Suprapubic skin (tissue), 4 donors: ENCODE measurements at places on chromosomes 16 and 17. TPM values are rescaled to one million over a fixed set of nuclear protein-coding genes. Genes with fewer than 3 reads are reported as not detected.

GRCh38 chr17:56203430-56203829 is 50.2 kb downstream of the ANKFN1 start:
- no peaks in the 10 kb centered on the region for H3K36me3 ChIP-seq
- no peak overlapping the region for H3K4me3 ChIP-seq
- no peak for DNase-seq
- no peaks in the 10 kb centered on the region for H3K4me1 ChIP-seq
- no peak overlapping the region for H3K27ac ChIP-seq

DNA sequence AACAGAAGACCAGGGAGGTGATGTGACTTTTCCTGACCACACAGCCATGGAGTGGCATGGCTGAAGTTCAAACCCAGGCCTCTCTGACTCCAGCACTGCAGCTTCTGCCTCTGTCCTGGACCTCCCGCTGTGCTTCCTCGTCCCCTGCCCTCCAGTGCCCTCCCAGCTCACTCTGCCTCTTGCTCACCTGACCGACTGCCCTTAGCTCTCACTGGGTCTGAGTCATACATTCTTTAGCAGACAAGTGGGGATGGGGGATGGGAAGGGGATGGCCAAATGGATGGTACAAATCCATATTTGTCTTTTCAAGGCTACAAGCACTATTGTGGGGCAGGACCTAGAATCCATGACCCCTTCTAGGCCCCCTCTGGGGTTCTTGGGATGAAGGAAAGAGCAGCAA is 33.0 kb downstream of the PITPNM3 start:
- no peaks in the 10 kb centered on the region for H3K27me3 ChIP-seq
- H3K36me3 ChIP-seq = peaks cover 5% of the 10 kb centered on the region
- H3K4me3 ChIP-seq = no peak overlapping the region
- peak; percentile 45 for DNase-seq
- no peaks in the 10 kb centered on the region for H3K4me1 ChIP-seq

DNA sequence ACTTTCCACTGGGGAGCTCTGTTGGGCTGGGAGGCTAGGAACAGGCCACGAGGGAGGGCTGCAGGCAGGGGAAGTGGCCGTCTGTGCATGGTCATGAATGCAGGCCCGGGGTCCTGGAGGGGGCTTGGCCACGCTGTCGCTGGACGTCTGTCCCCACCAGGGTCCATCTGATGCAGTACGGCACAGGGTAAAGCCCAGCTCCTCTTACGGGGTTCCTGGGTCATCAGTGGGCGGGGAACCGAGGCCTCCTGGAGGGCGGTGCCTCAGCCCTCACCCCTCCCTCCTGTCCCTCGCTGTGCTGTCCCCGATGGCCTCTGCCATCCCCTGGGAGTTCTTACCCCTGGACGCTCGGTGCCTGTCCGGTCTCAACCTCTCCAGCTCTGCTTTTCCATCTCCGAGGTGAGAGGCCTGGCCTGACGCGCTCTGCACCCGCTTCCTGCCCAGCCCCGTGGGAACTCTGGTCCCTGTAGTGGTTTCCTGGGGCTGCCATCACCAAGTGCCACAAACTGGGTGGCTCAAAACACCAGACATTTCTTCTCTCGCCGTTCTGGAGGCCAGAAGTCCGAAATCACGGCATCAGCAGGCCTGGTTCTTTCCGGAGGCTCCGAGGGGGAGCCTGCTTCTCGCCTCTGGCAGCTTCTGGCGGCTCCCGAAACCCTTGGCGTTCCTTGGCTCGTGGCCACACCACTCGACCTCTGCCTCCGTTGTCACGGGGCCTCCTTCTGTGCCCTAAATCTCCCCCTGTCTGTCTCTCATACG is 182.8 kb downstream of the SEC14L1 start:
- H3K36me3 ChIP-seq = no peaks in the 10 kb centered on the region
- no peaks in the 10 kb centered on the region for H3K27me3 ChIP-seq
- peak; percentile 81 for DNase-seq

GRCh38 chr17:57289130-57289529 is 32.8 kb downstream of the MSI2 start:
- H3K4me3 ChIP-seq = no peak overlapping the region
- no peaks in the 10 kb centered on the region for H3K36me3 ChIP-seq
- no peak for DNase-seq
- peaks cover 8% of the 10 kb centered on the region for H3K4me1 ChIP-seq
- H3K27me3 ChIP-seq = no peaks in the 10 kb centered on the region

DNA sequence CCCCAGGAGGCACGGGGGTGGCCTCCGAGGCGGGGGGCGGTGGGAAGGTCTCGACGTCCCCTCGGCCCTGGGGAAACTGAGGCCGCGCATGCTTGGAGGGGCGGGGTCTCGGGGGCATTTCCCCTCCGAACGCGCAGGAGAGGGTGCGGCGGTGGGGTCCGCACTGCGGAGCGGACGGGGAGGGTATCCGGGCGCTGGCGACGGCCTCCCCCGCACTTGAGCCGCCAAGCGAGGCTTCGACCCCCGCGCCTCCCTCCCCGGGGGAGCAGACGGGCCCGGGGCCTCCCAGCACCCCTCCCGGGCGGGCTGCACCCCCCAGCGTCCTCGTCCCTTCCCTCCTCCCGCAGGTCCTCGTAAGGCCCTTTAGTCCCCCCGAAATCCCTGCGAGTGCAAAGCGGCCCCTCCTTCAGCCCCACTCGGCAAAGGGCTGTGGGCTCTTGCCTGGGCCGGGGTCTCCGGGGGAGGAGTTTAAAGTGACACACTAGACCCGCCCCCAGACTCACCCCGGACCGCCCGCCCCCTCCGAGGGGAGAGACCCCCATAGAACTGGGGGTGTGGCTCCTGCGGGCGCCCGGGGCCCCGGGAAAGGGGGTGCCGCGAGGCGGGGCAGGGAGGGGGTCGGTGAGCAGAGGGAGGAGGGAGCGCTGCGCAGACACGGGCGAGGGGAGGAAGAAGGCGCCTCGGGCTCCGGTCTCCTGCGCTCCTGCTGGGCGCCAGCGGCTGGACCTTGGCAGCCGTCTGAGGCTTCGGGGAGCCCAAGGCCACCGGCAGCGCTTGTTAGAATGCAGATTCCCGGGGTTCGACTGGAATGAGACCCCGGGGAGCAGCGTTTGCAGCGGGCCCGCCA is 632 bp downstream of the BAIAP3 start:
- no peak for DNase-seq
- H3K4me3 ChIP-seq = peak overlapping the region; percentile 47
- peaks cover 87% of the 10 kb centered on the region for H3K27me3 ChIP-seq

GRCh38 chr17:8101721-8102120 is 14.2 kb upstream of the ALOX12B start:
- H3K27me3 ChIP-seq = no peaks in the 10 kb centered on the region
- peaks cover 18% of the 10 kb centered on the region for H3K4me1 ChIP-seq
- no peak overlapping the region for H3K4me3 ChIP-seq
- no peak overlapping the region for H3K27ac ChIP-seq
- DNase-seq = no peak
- no peaks in the 10 kb centered on the region for H3K36me3 ChIP-seq

GRCh38 chr17:48800626-48801217 is 16.3 kb downstream of the TTLL6 start:
- peaks cover 8% of the 10 kb centered on the region for H3K4me1 ChIP-seq
- no peak overlapping the region for H3K27ac ChIP-seq
- H3K4me3 ChIP-seq = no peak overlapping the region
- H3K36me3 ChIP-seq = no peaks in the 10 kb centered on the region
- H3K27me3 ChIP-seq = peaks cover 16% of the 10 kb centered on the region

DNA sequence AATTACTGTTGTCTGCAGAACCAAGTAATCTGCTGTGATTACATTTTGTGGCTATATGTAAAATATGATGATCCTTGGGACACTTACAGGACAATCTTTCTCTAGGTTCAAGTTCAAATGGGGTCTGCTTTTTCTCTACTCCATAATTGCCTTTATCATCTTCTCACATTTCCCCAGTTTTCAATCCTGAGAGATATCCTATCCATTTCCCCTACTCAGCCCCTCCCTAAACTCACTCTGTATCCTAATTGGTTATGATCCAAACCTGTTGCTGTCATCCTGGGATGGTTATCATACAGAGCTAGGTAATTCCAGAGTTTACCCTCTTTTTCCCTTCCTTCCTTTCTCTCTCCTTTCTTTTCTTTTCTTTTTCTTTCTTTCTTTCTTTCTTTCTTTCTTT is 100.5 kb upstream of the ELAC2 start:
- peaks cover 3% of the 10 kb centered on the region for H3K4me1 ChIP-seq

- H3K4me1 ChIP-seq = peaks cover 41% of the 10 kb centered on the region
- peak overlapping the region; percentile 1 for H3K27ac ChIP-seq
- no peak overlapping the region for H3K4me3 ChIP-seq
- no peaks in the 10 kb centered on the region for H3K27me3 ChIP-seq
These were observed 49.4 kb upstream of the SREBF1 start for GRCh38 chr17:17886226-17886625.

DNA sequence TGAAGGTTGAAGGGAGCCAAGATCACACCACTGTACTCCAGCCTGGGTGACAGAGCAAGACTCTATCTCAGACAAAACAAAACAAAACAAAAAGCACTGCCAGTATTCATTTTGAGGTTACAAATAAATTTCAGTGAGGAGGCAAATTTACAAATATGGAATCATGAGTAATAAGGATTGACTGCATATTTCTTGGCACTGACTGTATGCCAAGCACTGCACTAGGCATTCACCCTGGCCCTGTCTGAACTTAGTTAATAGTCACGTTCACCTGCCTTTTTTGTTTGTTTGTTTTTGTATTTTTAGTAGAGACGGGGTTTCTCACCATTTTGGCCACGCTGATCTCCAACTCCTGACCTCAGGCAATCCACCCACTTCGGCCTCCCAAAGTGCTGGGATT is 5.1 kb downstream of the LDAF1 start:
- peak overlapping the region; percentile 59 for H3K27ac ChIP-seq
- DNase-seq = no peak
- H3K4me3 ChIP-seq = no peak overlapping the region

GRCh38 chr16:42069-42457 is 11.3 kb downstream of the POLR3K start:
- H3K36me3 ChIP-seq = peaks cover 20% of the 10 kb centered on the region
- no peak for DNase-seq
- no peak overlapping the region for H3K4me3 ChIP-seq
- H3K27ac ChIP-seq = no peak overlapping the region
- H3K4me1 ChIP-seq = no peaks in the 10 kb centered on the region

DNA sequence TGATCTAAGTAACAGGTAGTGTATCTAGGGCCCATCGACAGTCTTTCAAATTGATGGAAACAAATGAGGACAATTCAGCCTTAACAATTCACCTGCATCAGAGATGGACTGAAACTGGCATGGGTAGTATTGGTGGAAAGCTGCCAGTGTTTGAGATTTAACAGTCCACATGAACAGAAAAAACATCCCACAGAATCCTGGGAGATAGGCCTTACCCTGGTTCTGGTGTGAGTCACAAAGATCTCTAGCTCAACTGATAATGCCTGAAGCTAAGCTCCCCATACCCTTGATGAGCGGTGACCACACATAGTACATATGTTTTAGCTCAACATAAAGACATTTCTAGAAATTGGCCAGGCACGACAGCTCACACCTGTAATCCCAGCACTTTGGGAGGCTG is 21.9 kb downstream of the CRK start:
- peaks cover 41% of the 10 kb centered on the region for H3K36me3 ChIP-seq
- H3K4me3 ChIP-seq = no peak overlapping the region
- peaks cover 5% of the 10 kb centered on the region for H3K4me1 ChIP-seq
- no peaks in the 10 kb centered on the region for H3K27me3 ChIP-seq
- no peak overlapping the region for H3K27ac ChIP-seq
- DNase-seq = no peak

DNA sequence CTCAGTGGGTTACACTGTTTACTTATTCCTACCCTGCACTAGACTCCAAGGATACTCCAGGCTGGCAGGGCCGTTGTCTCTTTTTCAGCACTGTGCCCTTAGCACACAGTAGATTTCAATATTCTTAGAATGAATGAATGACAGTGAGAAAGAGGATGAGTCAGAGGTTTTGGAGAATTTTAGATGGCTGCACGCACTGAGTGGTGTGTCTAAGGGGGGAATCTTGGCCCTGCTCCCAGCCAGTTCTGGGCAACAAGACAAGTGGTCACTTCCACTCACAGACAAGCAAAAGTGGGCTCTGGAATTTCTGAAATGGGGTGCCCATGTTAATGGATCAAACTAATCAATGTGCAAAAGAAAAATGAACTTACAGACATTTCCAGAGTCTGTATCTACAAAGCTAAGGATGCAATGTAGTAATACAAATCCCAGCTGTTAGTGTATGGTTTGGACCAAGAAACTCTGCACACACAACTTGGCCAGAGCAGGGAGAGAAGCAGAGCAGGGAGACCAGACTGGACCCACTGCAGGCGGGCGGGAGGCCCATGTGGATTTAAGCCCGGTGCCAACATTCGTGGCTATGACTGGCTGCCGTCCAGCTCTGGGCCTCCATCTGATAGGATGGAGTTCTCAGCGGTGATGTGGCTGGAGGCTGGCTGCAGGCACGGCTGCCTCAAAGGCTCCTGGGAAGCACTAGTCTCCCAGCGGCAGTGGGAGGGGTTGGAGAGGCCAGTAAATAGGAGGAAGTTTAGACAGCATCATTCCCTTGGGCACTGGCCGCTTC is 95.6 kb upstream of the CDYL2 start:
- H3K36me3 ChIP-seq = no peaks in the 10 kb centered on the region
- no peaks in the 10 kb centered on the region for H3K4me1 ChIP-seq
- H3K4me3 ChIP-seq = no peak overlapping the region

GRCh38 chr16:87580855-87581261 is 21.4 kb upstream of the JPH3 start:
- peaks cover 20% of the 10 kb centered on the region for H3K4me1 ChIP-seq
- no peak overlapping the region for H3K4me3 ChIP-seq
- H3K27me3 ChIP-seq = peaks cover 33% of the 10 kb centered on the region
- no peaks in the 10 kb centered on the region for H3K36me3 ChIP-seq
- no peak overlapping the region for H3K27ac ChIP-seq

DNA sequence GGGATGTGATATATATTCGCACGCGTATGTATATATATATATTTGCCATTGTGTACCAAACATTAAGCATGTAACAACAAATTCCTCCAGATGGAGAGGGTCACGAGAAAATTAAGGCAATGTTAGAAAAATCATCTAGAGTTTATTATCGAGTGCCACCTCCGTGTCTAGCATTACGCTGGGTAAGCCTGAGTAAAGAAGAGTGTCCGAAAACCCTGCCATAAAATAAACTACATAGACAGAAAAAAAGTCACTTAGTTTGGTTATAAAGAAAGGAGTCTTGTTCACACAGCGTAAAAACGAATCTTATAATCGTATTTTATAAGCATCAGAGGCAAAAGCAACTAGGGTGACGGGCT is 644 bp upstream of the RHOT1 start:
- no peaks in the 10 kb centered on the region for H3K36me3 ChIP-seq
- no peaks in the 10 kb centered on the region for H3K27me3 ChIP-seq
- peak overlapping the region; percentile 92 for H3K27ac ChIP-seq
- H3K4me1 ChIP-seq = peaks cover 45% of the 10 kb centered on the region

GRCh38 chr16:84315422-84315821 is 20.7 kb downstream of the WFDC1 start:
- DNase-seq = no peak
- peaks cover 8% of the 10 kb centered on the region for H3K4me1 ChIP-seq
- no peak overlapping the region for H3K4me3 ChIP-seq
- H3K27me3 ChIP-seq = peaks cover 22% of the 10 kb centered on the region

The LGALS9B gene
- total RNA-seq = not detected

The CCDC78 gene
- total RNA-seq = 0.83 TPM

The RNF213 gene
- 66.6 TPM for total RNA-seq

The ERN1 gene
- total RNA-seq = 38.4 TPM

The SBK1 gene
- 2.6 TPM for total RNA-seq

The DDX28 gene
- total RNA-seq = 22.5 TPM

The DPEP3 gene
- total RNA-seq = not detected

The GRAPL gene
- total RNA-seq = 1.9 TPM

The CLEC18B gene
- not detected for total RNA-seq
